ENCODE measurements at places on chromosomes 1 and 21.
A peak's percentile ranks its signal among the peaks of the same experiment; 100 is the strongest.

GRCh38 chr1:78385744-78386462 is 104.9 kb upstream of the PTGFR start:
- DNase-seq: no peak

DNA sequence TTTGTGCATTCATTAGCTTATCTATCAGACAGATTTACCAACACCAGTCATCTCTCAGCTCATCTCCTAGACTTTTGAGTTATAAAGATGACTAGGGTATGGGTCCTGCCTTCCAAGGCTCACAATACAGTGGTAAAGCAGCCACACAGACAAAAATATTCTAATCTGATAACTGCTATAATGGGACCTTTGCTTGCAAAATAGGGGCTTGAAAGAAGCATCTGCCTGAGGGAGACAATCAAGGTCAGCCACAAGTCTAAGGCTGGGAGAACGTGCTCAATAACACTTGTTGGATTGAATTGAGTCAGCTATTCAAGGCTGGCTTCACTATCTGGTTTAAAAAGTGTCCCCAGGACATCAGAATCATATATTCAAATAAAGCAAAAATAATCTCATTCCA is 1.4 kb upstream of the PAPPA2 start:
- DNase-seq: no peak

- DNase-seq: no peak
Observed at GRCh38 chr1:167149793-167150491, 56.1 kb downstream of the STYXL2 start.

GRCh38 chr1:109131800-109132199 is 17.9 kb downstream of the ELAPOR1 start:
- no peak for DNase-seq

DNA sequence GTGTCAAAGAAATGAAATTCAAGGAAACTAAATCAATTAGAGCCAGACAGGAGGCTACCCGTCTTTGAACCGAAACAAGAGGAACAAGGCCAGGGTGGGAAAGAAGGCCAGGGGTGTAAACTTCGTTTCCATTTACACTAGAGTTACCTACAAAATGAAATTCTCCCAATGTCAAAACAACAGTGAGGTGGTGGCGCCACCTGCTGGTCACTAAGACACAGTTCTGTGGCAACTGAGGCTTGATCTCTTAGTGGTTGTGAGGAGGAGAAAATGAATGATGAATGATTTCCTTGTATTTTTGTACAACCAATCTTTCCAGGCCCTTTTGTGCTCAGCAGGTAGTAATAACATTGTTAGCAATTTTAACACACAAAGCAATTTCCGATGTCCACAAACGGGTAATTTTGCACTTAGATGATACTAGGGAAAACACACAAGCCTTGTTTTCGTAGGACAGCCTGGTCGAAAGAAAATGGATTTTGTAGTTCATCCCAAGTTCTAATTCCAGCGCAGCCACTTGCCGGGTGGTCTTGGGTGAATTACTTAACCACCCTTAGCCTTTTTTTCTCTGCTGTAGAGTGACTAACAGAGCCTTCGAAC is 54.8 kb upstream of the SOD1 start:
- DNase-seq: peak; percentile 82

- DNase-seq: no peak
Observed at GRCh38 chr1:5220821-5221220, 566.4 kb downstream of the AJAP1 start.

- DNase-seq: no peak
Observed at GRCh38 chr1:159188375-159188788, 16.3 kb upstream of the ACKR1 start.

DNA sequence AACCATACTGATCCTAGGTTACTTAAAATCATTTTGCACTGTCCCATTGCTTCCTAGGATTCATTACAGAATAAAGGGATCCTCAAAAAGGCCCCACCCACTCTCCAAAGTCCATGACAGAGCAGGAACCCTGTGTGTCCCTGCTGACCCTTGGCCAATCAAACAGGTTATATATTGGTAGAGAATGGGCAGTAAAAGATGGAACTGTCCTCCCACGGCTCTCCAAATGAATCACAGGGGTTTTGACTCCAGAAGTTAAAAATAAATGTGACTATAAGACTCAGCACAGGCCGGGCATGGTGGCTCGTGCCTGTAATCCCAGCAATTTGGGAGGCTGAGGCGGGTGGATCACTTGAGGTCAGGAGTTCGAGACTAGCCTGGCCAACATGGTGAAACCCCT is 65.5 kb downstream of the ACOT7 start:
- DNase-seq: no peak
